ENCODE measurements at places on chromosomes 1 and 21.
A peak's percentile ranks its signal among the peaks of the same experiment; 100 is the strongest.

GRCh38 chr1:192824511-192824910 lies 15.7 kb downstream of the RGS2 start:
- DNase-seq = no peak

- DNase-seq = no peak
These were observed 102.0 kb upstream of the C8B start for GRCh38 chr1:57067863-57068262.

GRCh38 chr21:45141507-45141906 lies 67.1 kb downstream of the ADARB1 start:
- no peak for DNase-seq

DNA sequence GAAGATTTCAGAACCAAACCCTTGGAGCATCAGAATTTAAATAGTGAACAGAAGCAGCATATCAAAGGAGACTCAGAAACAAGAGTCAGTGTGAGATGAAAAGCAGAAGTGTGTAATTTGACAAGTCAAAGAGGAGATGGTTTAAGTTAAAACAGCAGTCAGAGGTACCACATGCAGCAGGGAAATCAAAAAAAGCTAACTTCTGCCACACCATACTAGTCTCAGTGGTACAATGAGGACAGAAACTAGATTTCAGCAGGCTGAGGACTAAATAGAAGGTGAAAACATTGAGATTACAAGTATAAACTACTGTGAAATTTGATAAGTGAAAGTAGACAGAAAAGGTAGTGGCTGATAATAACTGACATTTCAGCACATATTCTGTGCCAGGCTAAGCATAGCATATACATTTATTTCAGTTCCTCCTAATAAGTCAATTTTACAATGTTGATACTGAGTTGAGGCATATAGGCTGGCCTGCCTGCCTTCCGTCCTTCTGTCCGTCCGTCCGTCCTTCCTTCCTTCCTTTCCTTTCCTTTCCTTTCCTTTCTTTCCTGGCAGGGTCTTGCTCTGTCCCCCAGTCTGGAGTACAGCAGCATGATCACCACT lies 12.6 kb downstream of the SUCO start:
- DNase-seq = no peak

DNA sequence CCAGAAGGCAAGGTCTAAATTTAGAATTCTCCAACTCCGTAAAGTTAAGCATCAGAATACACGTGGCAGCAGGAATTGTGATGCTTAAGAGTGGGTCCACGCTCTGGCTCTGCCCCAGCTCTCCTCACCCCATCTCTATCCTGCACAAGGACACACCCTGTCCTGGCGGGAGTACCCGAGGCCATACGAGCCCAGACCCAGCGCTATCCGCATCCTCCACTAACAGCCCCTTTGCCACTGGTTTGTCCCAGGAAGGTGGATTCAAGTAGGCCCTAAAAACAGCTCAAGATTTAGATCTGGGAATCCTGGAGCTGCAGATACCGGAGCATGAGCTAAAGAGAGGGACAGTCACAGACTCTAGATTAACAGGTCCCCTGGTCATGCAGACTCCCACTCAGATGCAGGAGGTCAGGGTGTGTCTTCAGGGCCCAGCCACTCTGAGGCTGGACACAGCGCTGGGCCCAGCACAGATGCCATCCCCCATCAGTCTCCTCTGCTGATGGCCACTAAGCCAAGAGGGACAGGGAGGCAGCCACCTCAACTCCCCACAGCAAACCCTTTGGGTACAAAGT lies 393.3 kb downstream of the NPHP4 start:
- DNase-seq = no peak

GRCh38 chr1:100979631-100980030 lies 46.0 kb downstream of the DPH5 start:
- DNase-seq = no peak

DNA sequence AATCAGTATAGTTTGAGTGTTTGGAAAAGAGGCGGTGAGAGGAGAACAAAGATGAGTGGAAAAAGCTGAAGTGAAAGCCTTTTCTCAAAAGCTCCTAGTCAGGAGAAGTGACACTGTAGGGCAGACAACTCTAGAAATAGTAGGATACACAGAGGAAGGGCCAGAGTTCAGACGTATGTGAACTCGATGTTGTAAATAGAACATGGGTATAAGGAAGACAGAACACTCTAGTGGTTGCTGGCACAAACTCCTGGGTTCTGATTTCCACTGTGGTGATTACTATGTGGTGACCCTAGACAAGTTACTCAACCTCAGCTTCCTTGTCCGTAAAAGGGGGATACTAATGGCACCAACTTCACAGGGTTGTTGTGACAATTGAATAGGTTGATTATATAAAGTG lies 30.2 kb upstream of the MGST3 start:
- DNase-seq = no peak

- no peak for DNase-seq
These were observed 26.3 kb downstream of the HUNK start for GRCh38 chr21:31898933-31899630.

DNA sequence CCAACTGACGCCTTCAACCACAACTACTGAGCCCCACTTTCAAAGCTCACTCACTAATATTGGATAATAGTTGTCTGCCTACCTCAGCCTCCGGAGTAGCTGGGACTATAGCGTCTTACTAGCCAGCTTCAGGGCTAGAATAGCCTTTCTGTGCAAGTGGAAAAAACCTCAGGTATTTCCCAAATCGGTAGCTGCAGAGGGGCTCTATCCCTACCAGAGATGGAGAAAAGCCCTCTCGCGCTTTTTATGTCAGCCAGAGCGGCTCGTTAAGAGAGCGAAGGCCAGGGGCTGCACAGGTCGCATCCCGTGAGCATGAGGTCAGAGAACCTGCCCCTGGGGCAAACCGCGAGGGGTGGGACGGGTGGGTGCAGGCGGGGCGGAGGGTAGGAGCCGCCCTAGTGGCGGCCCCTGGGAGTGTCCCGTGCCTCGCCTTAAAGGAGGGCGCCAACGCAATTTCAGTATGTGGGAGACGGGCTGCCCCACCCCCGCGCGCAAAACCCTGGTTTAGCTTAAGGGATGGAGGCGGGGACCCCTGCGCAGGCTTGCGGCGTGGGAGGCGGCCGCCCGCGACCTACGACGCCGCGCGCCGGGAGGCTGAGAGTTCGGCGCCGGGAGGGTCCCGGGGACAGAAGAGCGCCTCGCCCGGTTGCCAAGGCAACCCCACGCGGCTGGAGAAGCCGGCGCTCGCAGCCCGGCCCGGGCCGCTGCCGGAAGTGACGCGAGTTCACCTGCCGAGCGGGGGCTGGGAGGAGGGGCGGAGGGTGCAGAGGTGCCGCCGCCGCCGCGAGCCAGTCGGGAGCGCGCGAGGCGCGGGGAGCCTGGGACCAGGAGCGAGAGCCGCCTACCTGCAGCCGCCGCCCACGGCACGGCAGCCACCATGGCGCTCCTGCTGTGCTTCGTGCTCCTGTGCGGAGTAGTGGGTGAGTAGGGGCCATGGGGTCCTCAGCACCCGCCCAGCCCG lies at the start of gene CXADR:
Gene CXADR (plus strand): TSS at position 791 of the 961 bp plus-strand sequence. CDS start 87 bp downstream, at position 878.
- DNase-seq = peak; percentile 80

DNA sequence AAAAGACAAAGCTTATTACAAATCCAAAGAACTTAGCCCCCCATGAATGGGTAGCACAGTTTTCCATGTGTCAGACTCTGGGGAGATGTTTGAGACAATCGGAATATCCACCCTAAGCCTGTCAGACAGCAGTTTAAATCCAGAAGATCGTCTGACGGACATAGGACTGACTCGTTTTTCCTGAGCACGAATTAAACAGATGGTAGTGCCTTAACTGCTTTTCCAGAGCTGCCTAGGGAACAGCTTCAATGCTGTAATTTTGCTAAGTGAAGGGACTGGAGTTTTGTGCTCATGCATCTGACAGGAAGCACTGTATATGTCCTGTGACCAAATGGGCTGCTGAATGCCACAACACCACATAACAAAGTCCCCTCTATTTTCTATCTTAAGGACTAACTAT lies 48.6 kb downstream of the PCNX2 start:
- DNase-seq = no peak

DNA sequence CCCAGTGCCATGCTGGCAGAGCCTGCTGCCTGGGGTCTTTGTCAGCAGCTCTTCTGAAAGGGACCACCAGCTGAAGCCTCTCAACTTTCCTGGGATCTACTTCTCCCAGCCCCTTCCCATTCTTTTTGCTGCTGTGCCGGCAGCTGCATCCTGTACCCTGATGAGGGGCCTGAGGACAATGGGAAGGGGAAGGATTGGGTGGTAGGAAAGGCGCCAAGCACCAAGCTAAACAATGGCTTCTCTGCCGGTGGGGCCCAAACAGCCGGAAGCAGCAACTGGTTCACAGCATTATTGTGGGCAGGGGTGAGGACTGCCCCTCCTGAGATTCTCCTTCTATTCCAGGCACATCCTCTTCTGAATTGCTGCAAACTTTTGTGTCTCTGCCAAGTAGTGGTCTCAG lies 5.0 kb upstream of the EFCAB14 start:
- no peak for DNase-seq

Data from NCI-H1048 (cell line).